ENCODE measurements at places on chromosomes 12 and 14.
A peak's percentile ranks its signal among the peaks of the same experiment; 100 is the strongest.

DNA sequence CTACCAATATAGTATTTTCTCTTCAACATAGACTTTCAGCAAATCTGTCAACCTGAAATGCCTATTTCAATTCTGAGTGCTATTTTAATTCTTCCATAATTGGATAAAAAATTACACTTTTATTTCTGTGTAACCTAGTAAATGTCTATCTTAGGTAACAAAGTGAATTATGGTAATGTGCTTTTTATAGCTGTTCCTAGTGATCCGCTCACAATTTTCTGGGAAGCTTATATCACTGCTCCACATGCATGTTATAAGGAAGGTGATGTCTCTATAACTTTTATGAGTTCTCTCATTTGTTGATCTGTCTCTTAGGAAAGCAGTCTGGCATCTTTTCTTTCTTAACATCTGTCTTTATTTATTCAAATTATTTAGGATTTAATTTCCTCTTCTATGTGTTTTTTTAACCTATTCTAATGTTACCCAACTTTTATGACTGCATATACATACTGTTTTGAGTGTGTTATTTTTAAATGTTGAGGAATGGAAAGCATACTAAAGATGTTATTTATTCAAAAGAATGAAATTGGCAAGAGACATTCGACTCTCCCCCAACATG lies 777.1 kb upstream of the MDGA2 start:
- DNase-seq, result no peak

DNA sequence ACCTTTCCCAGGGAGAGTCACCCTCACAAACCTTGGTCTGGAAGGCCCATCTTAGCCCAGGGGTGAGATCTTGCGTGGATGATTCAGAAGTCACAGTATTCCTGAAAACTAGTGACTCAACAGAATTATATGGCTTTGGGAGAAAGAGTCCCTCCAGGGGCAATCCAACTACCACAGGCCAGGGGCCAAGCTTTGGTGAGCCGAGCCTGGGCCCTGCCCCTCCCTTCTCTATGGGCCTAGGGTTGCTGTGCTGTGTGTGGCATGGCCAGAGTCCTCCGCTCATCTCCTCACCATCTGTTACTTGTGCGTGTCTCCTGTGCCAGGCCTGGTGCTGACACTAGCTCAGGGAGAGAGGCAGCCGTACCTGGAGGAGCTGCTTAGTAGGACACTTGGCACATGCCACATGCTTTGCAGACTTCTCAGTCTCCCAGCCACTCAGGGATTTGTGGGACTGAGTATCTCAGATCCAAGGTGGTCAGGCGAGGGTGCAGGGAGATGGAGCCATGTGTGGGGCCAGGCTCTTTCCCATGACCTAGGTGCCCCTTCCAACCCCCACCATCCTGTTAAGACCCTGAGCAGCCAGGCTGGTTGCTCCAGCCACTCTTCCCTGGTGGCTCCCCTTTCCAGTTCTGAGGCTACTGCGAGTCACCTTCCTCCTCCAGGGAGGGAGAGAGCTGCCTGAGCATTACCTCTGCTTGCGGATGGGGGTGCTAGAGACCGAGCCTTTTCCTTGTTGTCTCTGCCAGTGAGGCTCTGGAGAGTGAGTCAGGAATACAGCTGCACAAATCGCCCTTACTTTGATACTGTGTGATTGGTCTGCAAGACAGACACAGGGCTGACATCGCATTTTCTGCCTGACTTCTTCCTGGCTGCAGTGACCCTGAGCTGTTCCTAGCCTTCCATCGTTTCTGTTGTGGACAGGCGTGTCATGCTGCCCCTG lies 94.1 kb downstream of the SLC25A47 start:
- peak; percentile 92 for DNase-seq

DNA sequence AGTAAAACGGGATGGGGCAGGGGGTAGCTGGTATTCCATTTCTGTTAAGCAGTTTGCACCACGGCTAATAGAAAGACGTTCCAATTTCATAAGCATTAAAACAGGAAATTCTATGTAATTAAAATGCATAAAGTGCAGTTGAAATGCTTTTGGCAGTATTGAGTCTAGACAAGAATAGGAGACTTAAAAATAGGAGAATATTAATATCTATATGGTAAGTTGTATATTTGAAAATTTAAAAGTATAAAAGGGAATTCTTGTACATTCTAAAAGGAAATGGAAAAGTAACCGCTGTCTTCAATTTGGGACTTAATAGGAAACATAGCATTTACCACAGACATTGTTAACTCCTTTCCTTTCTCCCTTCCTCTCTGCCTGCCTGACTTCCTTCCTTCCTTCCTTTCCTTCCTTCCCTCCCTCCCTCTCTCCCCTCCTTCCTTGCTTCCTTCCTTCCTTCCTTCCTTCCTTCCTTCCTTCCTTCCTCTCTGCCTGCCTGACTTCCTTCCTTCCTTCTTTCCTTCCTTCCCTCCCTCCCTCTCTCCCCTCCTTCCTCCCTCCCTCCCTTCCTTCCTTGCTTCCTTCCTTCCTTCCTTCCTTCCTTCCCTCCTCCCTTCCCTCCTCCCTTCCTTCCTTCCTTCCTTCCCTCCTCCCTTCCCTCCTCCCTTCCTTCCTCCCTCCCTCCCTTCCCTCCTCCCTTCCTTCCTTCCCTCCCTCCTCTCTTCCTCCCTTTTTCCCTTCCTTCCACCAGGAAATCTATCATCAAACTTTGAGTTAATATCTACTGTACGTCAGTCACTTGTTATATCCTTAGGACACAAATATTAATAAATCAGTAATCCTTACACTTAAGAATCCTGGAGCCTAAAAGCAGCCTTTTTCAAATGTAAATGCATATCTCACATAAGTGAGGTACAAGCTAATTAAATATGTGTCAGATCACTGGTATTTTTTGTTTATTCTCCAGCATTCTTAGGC lies 1049.3 kb downstream of the GALC start:
- no peak for DNase-seq

DNA sequence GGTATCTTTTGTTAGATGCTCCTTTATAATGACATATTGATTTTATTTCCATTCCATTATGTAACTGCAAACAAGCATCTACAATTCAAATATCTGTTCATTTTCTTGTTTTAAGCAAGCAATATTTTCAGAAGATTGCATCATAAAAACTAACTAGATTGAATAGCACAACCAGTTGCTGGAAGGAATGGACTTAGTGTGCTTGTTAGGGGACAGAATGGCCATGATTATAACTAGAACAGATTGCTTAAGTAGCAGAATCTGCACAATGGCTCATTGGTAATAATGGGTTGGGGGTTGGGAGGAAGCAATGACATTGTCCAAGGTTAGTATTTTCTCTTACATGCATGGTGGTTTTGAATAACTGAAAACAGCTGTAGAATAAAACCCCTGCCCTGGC lies 939.5 kb downstream of the SLC16A7 start:
- no peak for DNase-seq

- DNase-seq, result no peak
Measured at GRCh38 chr14:37597914-37598746, 2.7 kb downstream of the TTC6 start.

GRCh38 chr14:33848706-33849454 lies 102.0 kb downstream of the EGLN3 start:
- no peak for DNase-seq

- DNase-seq, result no peak
Measured at GRCh38 chr12:32344047-32344446, 55.3 kb upstream of the FGD4 start.

GRCh38 chr12:132741620-132742019 lies 20.0 kb downstream of the ANKLE2 start:
- no peak for DNase-seq

DNA sequence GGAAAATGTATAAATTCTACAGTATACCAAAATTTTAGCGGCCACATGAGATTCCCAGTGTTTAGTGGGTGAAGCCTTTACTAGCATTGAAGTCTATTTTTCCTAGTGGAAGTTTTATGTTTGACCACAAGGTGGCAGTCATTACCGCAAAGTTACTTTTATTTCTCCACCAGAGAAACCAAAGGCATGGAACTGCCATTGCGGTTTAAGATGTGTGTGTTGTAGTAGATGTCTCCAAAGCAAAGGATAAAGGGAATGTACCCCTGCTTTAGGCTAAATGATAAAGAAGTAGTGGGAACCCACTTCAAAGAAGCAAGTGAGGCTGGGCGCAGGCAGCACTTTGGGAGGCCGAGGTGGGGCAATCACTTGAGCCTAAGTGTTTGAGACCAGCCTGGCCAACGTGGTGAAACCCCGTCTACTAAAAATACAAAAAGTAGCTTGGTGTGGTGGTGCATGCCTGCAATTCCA lies 140.5 kb downstream of the PRKCH start:
- DNase-seq, result peak; percentile 70

DNA sequence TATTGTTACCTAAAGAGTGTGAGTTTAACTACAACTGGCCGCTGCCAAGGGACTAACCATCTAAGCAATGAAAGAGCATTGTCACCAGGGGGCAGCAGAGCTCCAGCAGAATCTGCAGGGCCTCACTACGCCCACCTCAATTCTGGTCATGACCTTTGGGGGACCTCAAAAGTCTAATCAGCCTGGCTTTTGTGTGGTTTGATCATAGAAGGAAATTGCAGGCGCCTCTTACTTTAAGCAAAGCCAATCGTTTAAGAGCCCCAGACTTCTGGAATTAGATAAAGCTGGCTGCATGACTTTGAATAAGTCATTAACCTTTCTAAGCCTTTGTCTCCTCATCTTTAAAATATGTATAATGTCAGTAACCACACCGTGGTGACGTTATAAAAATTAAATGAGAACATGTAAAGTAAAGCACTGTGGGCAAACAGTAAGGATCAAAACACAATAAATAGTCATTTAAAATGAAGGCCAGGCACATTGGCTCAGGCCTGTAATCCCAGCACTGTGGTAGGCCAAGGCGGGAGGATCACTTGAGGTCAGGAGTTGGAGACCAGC lies 58.6 kb downstream of the TBX3 start:
- DNase-seq, result peak; percentile 65

DNA sequence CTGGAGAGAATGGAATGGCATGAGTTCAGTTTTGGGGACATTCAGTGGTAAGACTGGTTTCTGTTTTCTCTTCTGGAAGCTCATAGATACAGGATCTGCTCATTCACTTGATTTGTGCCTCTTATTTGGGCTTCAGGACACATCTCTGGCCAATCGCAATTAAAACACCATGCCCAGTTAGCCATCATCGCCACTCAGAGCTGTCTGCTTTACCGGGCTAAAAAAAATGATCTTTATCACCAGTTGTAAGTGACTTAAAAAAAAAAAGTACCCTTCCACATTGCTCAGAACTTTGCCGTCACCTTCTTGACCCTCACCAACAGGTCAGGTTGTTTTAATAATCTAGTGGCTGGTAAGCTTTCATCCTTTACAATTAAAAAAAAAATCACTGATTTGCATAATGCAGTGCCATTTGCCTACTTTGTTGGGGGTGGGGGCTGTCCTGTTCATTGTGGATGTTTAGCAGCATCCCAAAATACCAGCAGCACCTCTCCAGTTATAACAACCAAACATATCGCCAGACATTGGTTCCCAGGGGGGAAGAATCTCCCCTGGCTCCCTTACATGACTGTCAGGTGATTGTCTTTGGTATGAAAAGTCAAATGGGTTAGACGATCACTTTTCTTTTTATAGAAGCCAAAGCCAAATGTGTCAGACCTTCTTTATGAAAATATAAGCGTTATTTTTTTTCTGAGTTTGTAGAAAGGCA lies 150.1 kb downstream of the PRKCH start:
- peak; percentile 52 for DNase-seq

DNA sequence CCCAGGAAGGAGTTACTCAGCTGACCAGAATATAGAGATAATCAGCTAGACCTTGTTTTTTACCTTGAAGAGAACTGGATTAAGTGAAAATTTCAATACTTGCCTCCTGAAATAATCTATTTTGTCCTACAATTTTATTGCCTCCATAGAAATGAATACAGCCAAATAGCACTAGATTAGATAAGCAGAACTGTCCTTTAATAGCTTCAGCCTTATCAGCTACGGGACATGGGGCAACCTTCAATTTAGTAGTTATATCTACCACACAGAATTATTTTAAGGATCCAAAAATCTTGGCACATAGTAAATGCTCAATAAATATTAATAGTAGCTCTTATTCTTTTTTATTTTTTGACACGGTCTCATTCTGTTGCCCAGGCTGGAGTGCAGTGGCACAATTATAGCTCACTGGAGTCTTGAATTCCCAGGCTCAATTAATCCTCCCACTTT lies 67.2 kb upstream of the PLEKHG3 start:
- DNase-seq, result no peak

GRCh38 chr12:106176560-106176959 lies 37.8 kb upstream of the NUAK1 start:
- DNase-seq, result no peak

- peak; percentile 24 for DNase-seq
Measured at GRCh38 chr12:109950625-109951024, 45.5 kb downstream of the GIT2 start.

- peak; percentile 68 for DNase-seq
Measured at GRCh38 chr14:68458840-68459469, 333.9 kb downstream of the ZFP36L1 start.

Data from HCEC 1CT (cell line).